ENCODE measurements at places on chromosomes 13 and 19.

GRCh38 chr19:38743394-38744297 is 628 bp downstream of the CAPN12 start:
- no peak for DNase-seq

GRCh38 chr13:20002787-20003186 is 44.3 kb downstream of the ZMYM2 start:
- no peak for DNase-seq

GRCh38 chr19:47107953-47108746 is 5.4 kb downstream of the ZC3H4 start:
- DNase-seq: no peak

- DNase-seq: no peak
These were observed 4.4 kb downstream of the ELSPBP1 start for GRCh38 chr19:47998800-47999199.

DNA sequence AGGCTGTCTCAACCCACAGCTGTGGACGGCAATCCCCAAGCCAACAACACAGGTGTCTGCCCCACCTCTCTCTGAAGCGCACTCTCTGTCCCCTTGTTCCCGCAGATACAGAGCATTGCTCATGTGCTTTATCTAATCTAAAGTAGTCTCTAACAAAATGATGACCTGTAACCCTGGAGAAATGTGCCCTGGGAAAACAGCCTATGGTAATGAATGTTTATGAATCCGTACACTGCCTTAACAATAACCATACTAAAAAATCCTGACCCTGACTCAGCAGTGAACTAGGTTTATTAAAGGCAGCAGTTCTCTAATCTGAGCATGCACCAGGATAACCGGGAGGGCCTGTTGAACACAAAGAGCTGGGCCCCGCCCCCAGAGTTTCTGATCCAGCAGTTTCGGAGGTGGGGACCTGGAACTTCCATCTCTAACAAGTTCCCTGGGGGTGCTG is 50.7 kb upstream of the SLC15A1 start:
- no peak for DNase-seq

DNA sequence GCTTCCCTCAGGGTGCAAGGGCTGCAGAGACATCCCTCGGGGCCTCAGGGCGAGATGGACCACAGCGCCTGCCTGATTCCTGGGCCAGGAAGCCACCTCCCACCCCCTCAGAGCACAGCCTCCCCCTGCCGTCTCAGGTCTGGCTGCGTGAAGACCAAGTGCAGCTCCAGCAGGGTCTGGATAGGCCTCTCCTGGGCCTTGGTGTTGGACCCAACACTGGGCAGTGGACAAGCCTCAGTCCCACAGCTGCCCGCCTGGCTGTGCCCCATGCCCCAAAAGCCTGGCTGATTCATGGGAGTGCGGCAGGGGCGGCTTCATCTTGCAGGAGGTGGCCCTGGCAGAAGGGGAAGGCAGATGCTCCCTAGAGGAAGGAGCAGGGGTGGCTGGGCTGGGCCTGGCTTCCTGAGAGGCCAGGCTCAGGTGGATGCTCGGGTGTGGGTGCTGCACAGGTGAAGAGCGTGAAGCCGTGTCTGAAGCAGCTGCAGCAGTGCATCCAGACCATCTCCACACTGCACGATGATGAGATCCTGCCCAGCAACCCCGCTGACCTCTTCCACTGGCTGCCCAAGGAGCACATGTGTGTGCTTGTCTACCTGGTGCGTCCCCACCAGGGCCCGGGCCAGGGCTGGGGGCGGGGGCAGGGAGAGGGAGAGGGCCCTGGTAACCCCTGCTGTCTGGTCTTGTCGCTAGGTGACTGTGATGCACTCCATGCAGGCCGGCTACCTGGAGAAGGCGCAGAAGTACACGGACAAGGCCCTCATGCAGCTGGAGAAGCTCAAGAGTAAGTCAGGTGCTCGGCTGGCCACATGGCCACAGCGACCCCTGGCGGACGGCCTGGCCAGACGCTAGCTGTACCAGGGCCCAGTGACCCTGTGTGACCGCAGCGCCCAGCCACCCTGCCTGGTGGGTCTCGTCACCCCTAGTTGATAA is 21.7 kb downstream of the MAU2 start:
- peak; percentile 16 for DNase-seq

DNA sequence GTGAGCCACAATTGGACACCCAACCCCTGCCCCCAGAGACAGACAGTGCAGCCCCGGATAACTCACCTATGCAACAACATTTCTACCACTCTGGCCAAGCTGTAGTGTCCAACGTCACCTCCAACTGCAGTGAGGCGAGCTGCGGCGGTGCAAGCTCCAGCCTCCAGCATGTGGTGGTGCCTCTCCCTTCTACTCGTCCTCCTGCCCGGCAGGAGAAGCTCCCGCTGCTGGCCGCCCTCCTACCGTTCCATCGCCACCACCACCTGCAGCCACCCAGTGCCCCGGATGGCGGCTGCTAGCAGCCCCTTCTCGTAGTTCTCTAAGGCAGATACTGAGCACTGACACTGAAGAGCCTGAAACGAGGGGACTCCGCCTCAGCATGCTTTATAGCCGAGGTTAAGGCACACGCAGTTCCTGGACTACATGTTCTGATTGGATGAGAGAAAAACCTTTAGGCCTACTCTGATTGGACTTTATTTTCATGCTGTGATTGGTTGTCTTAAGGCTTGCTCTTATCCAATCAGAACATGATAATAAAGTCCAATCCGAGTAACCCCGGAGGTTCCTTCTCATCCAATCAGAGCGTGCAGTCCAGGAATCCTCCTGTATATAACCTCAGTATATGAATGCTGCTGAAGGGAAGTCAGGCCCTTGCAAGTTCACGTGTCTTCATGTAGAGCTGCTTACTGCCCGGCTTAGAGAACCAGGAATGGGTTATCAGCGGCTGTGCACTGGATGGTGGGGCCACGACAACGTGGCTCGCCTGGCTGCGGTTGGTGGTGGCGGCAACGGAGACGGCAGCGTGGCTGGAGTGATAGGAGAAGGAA is 63.5 kb downstream of the TUBA3C start:
- DNase-seq: no peak

DNA sequence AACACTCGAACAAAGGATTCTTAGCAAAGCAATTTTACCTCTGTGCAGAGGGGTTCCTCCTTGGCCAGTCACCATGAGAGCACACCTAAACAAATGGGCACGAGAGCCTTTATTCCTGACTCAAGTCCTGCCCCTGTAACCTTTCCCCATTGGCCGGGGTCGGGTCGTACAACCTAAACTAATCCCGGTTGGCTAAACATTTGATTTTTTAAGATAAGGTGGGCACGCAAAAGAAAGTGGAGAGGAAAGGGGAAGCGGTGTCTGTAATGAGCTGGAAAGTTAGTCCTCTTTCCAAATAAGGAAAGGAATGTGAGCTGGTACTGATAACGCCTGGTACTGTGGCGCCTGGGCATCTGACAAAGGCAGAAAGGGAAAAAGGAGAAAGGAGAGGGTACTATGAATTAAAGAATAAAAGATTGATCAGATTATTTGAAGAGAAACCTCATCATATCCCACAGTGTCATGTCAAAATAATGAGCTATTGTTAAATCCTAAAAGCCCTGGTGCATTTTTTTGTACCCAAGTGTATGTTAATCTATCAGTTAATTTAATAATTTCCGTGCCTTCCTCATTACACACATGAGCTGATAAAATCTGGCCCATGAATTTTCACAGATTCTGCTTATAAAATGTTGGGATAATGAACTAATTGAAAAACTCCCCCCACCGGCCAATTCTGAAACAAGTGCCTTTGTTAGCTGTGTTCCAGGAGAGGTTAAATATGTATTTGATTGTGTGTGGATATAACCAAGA is 335.7 kb downstream of the RFC3 start:
- no peak for DNase-seq

DNA sequence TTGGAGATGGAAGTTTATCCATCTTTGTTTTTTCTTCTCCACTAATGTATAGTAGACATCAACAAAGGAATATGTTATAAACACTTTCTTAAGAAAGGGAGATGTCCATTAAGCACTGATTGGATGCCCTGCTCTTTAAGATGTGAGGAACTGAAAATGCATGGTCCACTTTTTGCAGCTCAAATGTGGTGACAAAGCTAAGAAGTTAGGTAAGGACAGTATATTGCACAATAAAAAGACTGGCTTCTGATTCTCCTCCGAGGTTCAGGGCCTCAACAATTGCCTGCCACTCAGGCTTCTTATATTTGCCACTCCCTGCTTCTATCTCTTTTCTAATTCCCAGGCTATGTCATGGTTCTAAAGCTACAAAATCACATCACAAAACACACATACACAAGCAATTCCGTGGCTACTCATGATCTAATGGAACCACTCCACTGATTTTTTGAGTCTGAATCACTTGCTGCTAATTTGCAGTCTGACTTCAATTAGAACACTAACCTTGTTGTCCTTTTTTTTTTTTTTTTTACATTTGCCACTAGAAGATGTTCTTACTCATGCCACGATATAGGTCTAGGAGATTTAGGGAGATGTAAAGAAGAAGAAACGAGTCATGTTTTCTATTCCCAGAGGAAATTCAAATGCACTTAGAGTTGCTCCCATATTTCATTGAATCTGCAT is 29.6 kb upstream of the TNFSF11 start:
- peak; percentile 32 for DNase-seq

DNA sequence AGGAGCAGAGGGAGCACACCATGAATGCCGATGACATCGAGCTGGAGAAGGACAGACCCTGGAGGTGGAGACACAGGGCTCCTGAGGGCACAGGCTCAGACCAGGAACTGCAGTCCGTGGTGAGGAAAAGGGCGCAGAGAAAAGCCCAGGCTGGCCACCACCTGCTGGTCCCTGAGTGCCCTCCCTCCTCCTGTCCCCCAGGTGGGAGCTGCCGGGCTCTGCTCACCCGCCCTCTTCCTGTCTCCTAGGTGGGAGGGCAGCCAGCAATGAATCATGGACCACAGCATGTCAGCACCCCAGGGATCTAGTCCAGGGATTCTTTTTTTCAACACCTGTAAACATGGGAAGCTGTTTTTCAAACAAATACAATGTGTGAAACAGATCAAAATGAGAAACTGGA is 94.6 kb upstream of the ARHGEF7 start:
- DNase-seq: no peak

- DNase-seq: no peak
These were observed 26.8 kb downstream of the COG6 start for GRCh38 chr13:39682310-39682709.

DNA sequence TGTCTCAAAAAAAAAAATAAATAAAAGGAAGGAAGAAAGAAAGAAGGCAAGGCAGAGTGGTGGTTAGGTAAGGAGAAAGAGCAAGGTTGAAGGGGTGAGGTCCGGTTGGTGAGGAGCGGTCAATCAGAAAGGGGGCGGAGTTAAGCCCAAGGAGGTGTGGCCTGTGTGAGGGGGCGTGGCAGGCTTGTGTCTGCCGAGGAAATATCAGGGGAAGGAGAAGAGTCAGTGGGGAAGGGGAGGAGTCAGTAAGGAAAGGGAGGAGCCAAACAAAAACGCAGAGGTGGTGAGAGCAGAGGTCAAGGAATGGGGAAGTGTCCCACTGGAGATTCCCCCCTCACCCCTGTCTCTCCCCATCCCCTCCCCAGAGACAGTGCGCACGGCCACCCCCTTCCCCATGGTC is 5.9 kb downstream of the CACNG7 start:
- DNase-seq: no peak

- no peak for DNase-seq
These were observed 521.9 kb downstream of the KLF5 start for GRCh38 chr13:73580513-73581267.

DNA sequence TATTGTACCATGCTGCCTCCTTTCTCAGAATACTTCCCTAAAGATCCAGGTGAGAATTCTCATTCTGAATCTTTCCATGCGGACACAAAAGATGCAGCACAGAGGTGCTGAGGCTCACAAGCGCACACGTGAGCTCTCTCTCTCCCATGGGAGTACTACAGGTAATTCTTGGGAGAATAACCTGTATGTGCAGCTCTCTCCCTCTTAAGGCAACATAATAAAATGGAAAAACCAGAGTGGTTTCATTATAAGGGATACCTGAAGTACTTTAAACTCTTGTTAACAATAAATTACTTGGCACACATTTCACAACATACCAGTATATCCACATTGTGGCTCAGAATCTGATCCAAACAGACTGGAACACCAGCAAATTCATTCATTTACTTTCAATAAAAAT is 40.4 kb downstream of the INTS6 start:
- DNase-seq: no peak

- DNase-seq: peak; percentile 36
These were observed 186.1 kb downstream of the PCCA start for GRCh38 chr13:100274942-100275506.

GRCh38 chr19:54969647-54970046 is 3.5 kb downstream of the NLRP2 start:
- DNase-seq: no peak

GRCh38 chr13:48624016-48624415 is 29.7 kb upstream of the CYSLTR2 start:
- no peak for DNase-seq

GRCh38 chr13:107576430-107576829 is 638.9 kb downstream of the LIG4 start:
- no peak for DNase-seq

GRCh38 chr19:17326595-17326966 is 8.1 kb downstream of the ANO8 start:
- DNase-seq: no peak

DNA sequence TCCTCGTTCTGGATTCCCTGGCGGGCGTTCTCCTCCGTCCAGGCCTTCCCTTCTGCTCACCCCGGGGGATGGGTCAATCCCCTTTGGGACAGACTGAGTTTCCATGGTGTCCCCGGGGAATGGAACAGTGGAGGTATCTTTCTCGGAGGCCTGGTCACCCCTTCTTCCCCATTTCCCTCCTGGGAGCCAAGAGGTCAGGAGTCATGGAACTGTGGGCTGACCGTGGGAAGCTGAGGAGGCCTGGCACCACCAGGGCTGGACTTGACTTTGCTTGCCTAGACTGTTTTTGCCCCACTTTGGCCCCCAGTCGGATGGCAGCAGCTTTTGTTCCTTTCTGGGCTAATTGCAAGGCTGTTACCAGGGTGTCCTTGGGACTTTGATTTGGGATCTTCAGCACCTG is 2.0 kb downstream of the NACC1 start:
- DNase-seq: no peak

GRCh38 chr13:64912141-64912540 is 2318.0 kb downstream of the PCDH9 start:
- DNase-seq: peak; percentile 85

- peak; percentile 11 for DNase-seq
These were observed 16.2 kb downstream of the UNC13A start for GRCh38 chr19:17671906-17672305.

- peak; percentile 3 for DNase-seq
These were observed 676.2 kb downstream of the GPC5 start for GRCh38 chr13:92074658-92075057.

DNA sequence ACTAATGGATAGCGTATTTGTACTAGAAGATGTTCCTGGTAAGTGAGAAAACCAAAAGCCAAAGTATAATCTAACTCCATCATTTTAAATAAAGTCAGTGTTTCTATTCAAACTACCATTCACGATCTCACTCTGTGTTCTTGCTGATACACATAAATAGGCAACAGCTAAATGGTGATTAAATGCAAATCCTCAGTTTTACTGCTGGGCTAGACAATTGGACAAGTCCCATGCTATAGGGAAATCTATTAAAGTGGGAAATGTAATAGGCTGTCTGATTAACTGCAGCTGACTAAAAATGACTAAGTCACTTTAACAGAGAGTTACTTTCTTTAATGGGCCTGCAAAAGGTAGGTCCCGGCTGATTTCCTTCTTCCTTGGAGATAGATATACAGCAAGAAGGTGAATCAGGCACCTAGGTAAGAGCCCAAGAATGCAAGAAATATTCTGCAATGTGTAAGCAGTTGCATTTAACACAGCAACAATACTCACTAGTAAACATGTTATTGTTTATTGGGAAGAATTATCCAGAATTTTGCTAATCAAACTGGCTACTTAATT is 298.4 kb downstream of the SLITRK6 start:
- DNase-seq: no peak

GRCh38 chr13:29362849-29363604 is 232.5 kb downstream of the SLC7A1 start:
- peak; percentile 44 for DNase-seq

- no peak for DNase-seq
These were observed 1.2 kb downstream of the PRDX2 start for GRCh38 chr19:12800466-12800770.

Data from fibroblast of upper back skin (primary cell).